ENCODE measurements at places on chromosomes 4 and X.

GRCh38 chr4:120692964-120693363 is 229.6 kb downstream of the PRDM5 start:
- no peak for DNase-seq

- DNase-seq: no peak
These were observed 159.5 kb upstream of the FAT4 start for GRCh38 chr4:125155251-125155650.

DNA sequence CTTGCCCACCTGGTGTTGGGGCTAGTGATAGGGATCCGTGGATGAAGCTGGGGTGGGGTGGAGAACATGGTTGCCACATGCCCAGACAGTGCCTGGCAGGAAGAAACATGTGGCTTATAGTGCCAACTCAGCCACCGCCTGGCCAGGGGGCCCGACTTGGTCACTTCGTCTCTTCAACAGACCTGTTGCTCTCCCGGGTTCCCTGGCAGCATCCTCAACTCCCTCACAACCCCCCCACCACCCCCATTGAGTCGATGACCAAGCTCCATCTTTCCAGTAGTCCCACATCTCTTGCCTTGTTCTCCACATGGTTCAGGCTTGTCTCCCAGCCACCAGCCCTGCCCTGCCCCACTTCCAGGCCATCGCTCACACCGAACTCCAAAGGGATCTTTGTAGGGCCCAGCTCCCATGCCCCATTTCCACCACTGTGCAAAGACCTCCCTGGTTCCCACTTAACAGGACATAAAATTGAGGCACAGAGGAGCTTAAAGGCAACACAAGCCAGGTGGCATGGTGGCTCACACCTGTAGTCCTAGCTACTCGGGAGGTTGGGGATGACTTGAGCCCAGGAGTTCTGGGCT is 7.8 kb downstream of the PNCK start:
- DNase-seq: no peak

DNA sequence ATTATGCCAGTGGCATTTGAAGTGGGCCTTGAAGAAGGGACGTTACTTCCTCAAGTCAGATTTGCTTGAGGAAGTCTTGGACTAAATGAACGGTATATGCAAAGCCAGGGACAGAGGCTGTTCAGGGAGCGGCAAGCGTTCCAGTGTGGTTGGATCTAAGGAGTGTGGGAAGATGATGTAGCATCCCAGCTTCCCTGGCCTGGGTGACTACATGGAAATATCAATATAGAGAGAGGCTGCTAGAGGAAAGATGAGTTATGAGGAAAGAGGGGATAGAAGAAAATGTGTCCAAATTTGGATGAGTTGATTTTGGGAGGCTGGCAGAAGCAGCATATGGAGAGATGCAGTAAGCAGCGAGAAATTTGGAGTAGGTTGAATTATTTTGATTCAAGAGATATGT is 432.5 kb upstream of the TENM3 start:
- DNase-seq: no peak

GRCh38 chr4:86594559-86595425 is 677 bp downstream of the PTPN13 start:
- DNase-seq: no peak

- no peak for DNase-seq
These were observed 101.0 kb downstream of the PAPSS1 start for GRCh38 chr4:107619066-107619465.

GRCh38 chr4:55539658-55540057 is 7.1 kb downstream of the CLOCK start:
- no peak for DNase-seq

DNA sequence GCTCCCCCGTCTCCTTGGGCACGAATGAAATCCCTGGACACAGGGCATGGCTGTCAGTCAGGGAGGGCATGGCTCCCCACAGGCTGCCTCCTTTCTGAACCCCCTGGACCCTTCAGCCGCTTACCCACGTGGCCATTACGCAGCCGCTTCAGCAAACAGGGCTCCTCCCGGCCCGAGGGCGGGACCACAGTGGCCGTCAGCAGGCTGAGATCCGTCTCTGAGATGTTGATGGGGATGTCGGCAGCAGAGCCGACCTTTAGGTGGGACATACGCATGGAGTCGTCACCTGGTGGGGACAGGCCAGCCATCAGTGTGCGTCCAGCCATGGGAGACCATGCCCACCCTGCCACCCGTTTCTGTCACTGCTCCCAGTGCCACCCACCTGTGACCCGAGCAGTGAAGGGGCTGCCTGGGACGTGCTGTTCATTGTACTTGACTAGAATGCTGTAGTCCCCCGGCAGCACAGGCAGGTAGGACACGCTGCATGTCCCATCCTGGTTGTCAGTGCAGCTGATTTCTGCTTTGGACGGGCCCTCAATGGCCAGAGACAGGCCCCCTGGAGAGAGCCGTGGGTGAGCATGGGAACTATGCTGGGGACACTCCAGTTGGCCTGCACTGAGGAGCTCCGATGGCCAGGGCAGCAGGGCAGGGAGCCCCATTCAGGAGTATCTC is 21.1 kb downstream of the FLNA start:
- no peak for DNase-seq

All from activated CD8-positive, alpha-beta memory T cell treated with anti-CD3 and anti-CD28 coated beads, Interleukin-2, amount 50 U/mL, for 4 hours (primary cell).